DMS53 (cell line): ENCODE measurements at places on chromosomes 2 and 18.
A peak's percentile ranks its signal among the peaks of the same experiment; 100 is the strongest.

GRCh38 chr2:159455330-159455918 lies 160.9 kb downstream of the BAZ2B start:
- DNase-seq = no peak

DNA sequence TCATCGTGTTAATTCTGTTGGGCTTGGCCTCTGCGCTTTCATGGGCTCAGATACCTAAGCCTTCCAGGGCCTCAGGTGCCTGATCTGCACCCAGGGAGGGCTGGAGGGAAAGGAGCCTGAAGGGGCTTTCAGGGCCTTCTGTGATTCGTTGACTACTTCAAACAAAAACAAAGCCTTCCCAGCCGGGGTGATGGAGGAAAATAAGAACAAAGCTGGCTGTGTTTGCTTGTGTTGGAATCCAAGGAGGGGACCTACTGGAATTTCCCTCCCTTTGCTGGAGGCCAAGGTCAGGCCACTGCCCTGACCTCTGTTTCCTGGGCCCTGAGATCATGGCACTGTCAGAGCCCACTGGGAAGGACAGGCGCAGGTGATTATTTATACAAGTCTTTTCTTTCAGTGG lies 135.3 kb downstream of the KLHL29 start:
- no peak for DNase-seq

GRCh38 chr18:9851511-9851910 lies 34.3 kb upstream of the TXNDC2 start:
- no peak for DNase-seq

DNA sequence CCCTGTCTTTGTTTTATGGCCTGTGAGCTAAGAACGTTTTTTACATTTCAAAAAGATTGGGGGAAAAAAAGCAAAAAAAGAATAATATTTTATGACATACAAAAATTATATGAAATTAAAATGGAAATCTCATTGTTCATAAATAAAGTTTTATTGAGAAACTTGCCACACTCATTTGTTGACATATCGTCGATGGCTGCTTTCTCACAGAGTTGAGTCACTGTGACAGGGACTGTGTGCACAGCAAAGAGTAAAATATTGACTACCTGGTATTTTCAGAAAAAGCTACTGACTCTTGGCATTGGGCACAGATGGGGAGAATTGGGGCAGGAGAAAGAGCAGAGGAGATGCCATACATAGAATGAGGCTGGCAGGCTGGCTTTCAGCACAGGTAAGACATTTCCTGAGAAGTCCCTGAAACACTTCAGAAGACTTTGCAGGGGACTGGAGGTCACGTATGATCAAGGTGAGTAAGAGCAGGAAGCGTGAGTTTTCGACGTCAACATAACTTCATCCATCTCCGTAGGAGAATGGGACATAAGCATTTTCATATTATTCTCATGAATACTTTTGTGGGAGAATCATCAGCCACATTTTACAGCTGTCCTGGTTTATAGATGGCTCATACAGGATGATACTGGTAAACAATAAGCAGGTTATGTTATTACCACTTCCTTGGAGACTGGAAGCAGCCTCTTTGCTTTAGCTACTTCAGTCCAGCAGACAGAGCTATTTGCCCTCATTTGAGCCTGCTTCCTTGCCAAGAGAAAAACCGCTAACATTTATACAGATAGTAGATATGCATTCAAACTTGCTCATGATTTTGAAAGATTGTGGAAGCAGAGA lies 32.5 kb upstream of the PUM2 start:
- no peak for DNase-seq

GRCh38 chr2:10501980-10502802 lies 54.1 kb upstream of the ODC1 start:
- DNase-seq = no peak

- DNase-seq = no peak
Observed at GRCh38 chr18:46431522-46432171, 225.4 kb downstream of the LOXHD1 start.

DNA sequence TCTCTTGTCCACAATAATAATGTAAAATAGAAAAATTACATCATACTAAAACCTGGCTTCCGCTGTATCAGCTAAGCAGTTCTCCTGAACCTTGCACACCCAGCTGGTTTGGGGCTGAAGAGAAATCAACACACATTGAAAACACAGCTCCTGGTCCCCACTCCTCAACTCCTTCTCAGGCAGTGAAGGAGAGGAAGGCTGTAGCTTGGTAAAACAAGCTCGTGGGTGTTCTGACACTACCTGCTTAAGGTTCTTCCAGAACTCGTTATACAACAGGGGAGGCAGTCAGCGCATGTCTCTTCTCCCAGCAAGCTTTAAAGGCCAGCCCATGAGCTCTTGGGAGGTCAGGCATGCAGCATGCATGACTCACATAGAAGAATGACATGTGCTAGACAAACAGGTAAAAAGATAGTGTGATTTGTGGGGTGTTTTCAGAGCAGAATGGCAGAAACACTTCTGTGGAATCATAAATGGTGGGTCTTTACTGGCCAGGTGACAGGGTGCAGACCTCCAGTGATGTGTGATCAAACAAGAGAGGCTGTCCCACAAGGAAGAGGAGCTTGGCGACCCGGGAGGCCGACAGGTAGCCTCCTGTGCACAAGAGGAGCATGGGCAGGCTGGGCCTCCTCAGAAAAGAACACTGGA lies 69.1 kb downstream of the UXS1 start:
- DNase-seq = peak; percentile 75

- no peak for DNase-seq
Observed at GRCh38 chr2:146652311-146652710, 1192.5 kb upstream of the ACVR2A start.
